Stimulated activated CD4-positive, alpha-beta T cell treated with anti-CD3 and anti-CD28 coated beads, TNF-alpha, amount 100 ng/mL, for 4 hours (primary cell): ENCODE measurements at places on chromosomes 5 and 9.

GRCh38 chr5:89090037-89090436, 207.1 kb upstream of the MEF2C start:
- no peak for DNase-seq

- DNase-seq = no peak
Observed at GRCh38 chr9:8070779-8071444, 271.3 kb upstream of the DMAC1 start.

GRCh38 chr9:117644932-117645636, 59.1 kb upstream of the TLR4 start:
- DNase-seq = no peak

DNA sequence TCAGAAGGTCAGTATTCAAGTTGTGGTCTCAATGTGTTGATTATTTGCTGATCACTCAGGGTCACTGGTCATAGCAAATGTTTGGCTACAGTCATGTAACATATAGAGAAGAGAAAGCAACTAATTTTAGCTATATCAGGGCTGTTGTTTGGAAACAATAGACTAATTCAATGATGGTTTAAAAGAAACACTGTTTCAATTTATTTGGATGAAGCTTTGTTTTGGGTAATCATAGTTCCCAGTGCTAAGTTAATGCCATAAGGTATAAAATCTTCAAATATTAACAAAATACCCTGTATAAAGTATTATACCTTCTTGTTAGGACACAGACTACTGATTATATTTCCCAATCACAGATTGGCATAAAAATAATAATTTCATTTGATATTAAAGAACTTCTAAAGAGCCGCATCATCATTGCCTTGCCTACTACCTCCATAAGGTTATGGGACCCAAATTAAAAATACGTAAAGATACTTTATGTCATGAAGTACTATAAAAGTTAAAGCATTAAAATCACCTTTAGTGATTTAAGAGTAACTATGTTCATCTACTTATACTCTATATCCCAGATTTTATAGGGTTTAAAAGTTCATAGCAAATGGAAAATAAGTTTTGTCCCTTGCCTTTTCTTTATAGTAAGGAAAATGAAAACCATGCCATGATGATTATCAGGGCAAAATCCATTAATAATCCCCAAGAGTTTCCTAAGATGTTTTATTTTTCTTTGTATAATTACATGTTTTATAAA, 6.0 kb downstream of the NR3C1 start:
- no peak for DNase-seq
